ENCODE measurements at places on chromosomes 1 and 21. TPM values are rescaled to one million over a fixed set of nuclear protein-coding genes. Genes with fewer than 3 reads are reported as not detected.

Gene S100A12
- total RNA-seq: not detected

Gene UTS2
- total RNA-seq: not detected

Gene GNG12
- total RNA-seq: 209 TPM

Gene FAM177B
- total RNA-seq: not detected

Gene RGS13
- not detected for total RNA-seq

Gene REN
- 0.29 TPM for total RNA-seq

Gene ERMAP
- 22.1 TPM for total RNA-seq

Gene CYP4A11
- not detected for total RNA-seq

Gene TAS1R3
- total RNA-seq: 0.14 TPM

Gene SPATA46
- total RNA-seq: not detected

Gene IGSF21
- total RNA-seq: not detected

Gene LAPTM5
- total RNA-seq: not detected

Gene BNIPL
- 0.22 TPM for total RNA-seq

Gene TSSK3
- 0.57 TPM for total RNA-seq

Gene OR6K3
- total RNA-seq: not detected

Gene C1QA
- total RNA-seq: not detected

Gene TRIM45
- 0.88 TPM for total RNA-seq

Gene MR1
- total RNA-seq: 4.9 TPM

Gene C1QC
- total RNA-seq: 1.0 TPM

Gene NOTCH2NLA
- total RNA-seq: 42.5 TPM

Data from placental pericyte (primary cell).